Smooth muscle cell of the coronary artery (primary cell): ENCODE measurements at places on chromosomes 3 and 15. TPM values are rescaled to one million over a fixed set of nuclear protein-coding genes. Genes with fewer than 3 reads are reported as not detected.

The CPEB1 gene
- total RNA-seq, result 1.7 and 13.8 TPM in 2 replicates

The TRIM69 gene
- 7.3 and 18.1 TPM in 2 replicates for total RNA-seq

The NDUFAF3 gene
- total RNA-seq, result 84.1 and 92.2 TPM in 2 replicates

The HYAL2 gene
- 63.8 and 67.0 TPM in 2 replicates for total RNA-seq

The IL5RA gene
- total RNA-seq, result not detected in 2 replicates

The LARP6 gene
- 49.7 and 61.9 TPM in 2 replicates for total RNA-seq

The BTBD1 gene
- 42.9 and 72.3 TPM in 2 replicates for total RNA-seq

The VPS33B gene
- total RNA-seq, result 6.3 and 11.7 TPM in 2 replicates

The FBXL2 gene
- 13.2 and 14.6 TPM in 2 replicates for total RNA-seq

The MED12L gene
- total RNA-seq, result 0.30 and 0.70 TPM in 2 replicates

The ANKRD63 gene
- not detected in 2 replicates for total RNA-seq

The MKRN2OS gene
- not detected in 2 replicates for total RNA-seq

The TERB2 gene
- not detected in 2 replicates for total RNA-seq

The GXYLT2 gene
- total RNA-seq, result 24.9 and 49.7 TPM in 2 replicates

The CTNNB1 gene
- 818 and 892 TPM in 2 replicates for total RNA-seq

The ROPN1 gene
- not detected in 2 replicates for total RNA-seq

The CHRFAM7A gene
- total RNA-seq, result 1.9 TPM in 1 of 2 replicates, not detected in the other

The GP9 gene
- not detected in 2 replicates for total RNA-seq

The C2CD4A gene
- 0.98 TPM in 1 of 2 replicates, not detected in the other for total RNA-seq

The NR1I2 gene
- total RNA-seq, result 0.08 TPM in 1 of 2 replicates, not detected in the other

The CISH gene
- 0.94 and 0.98 TPM in 2 replicates for total RNA-seq

The ITGB5 gene
- 339 and 499 TPM in 2 replicates for total RNA-seq

The PDIA3 gene
- 97.6 and 143 TPM in 2 replicates for total RNA-seq

The TGM4 gene
- total RNA-seq, result 0.15 TPM in 1 of 2 replicates, not detected in the other

The SLC9C1 gene
- total RNA-seq, result 0.70 and 0.75 TPM in 2 replicates

The PLA1A gene
- total RNA-seq, result 0.08 and 0.12 TPM in 2 replicates

The LHFPL4 gene
- total RNA-seq, result 0.12 TPM in 1 of 2 replicates, not detected in the other

The XIRP1 gene
- not detected in 2 replicates for total RNA-seq

The GMNC gene
- not detected in 2 replicates for total RNA-seq

The GABRG3 gene
- not detected in 2 replicates for total RNA-seq

The SMCO1 gene
- total RNA-seq, result not detected in 2 replicates

The FANCD2OS gene
- not detected in 2 replicates for total RNA-seq

The TRPM1 gene
- total RNA-seq, result not detected in 2 replicates

The TM4SF1 gene
- total RNA-seq, result 76.5 and 458 TPM in 2 replicates

The TM4SF4 gene
- total RNA-seq, result 1.2 TPM in 1 of 2 replicates, not detected in the other

The TYRO3 gene
- 5.7 and 9.7 TPM in 2 replicates for total RNA-seq

The CELSR3 gene
- total RNA-seq, result 0.35 and 0.45 TPM in 2 replicates

The IL17RB gene
- total RNA-seq, result 0.35 TPM in 1 of 2 replicates, not detected in the other

The NOX5 gene
- 0.08 and 0.12 TPM in 2 replicates for total RNA-seq

The LYZL4 gene
- total RNA-seq, result 0.23 TPM in 1 of 2 replicates, not detected in the other
